Gastroesophageal sphincter (tissue), 4 donors: ENCODE measurements at places on chromosomes 6 and 20. TPM values are rescaled to one million over a fixed set of nuclear protein-coding genes. Genes with fewer than 3 reads are reported as not detected.

MUCL3 gene
- total RNA-seq: not detected

DNA sequence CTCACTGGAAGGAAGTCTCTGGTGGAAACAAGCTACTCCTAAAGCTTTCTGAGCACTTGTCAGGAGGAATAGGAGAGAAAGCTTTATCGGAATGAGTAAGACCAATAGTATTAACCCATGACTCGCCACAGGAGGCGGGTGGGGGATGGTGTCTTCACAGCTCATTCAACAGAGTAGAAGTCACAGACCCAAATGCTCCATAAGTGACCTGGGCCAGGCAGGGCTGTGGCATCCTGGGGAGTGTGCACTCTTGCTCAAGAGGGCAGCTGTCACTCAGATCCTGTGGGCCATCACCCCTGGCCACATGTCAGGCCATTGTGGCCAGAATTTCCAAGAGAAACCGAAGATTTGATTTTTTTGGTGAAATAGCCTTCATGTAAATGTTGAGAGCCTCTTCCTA lies 116.0 kb downstream of the SYCP2 start:
- no peak for ATAC-seq

GRCh38 chr20:51456511-51457509 lies 85.7 kb downstream of the NFATC2 start:
- peak; percentile 97 for ATAC-seq

INSM1 gene
- total RNA-seq: 0.15 TPM

VSX1 gene
- not detected for total RNA-seq

NHSL1 gene
- total RNA-seq: 7.4 TPM

DNA sequence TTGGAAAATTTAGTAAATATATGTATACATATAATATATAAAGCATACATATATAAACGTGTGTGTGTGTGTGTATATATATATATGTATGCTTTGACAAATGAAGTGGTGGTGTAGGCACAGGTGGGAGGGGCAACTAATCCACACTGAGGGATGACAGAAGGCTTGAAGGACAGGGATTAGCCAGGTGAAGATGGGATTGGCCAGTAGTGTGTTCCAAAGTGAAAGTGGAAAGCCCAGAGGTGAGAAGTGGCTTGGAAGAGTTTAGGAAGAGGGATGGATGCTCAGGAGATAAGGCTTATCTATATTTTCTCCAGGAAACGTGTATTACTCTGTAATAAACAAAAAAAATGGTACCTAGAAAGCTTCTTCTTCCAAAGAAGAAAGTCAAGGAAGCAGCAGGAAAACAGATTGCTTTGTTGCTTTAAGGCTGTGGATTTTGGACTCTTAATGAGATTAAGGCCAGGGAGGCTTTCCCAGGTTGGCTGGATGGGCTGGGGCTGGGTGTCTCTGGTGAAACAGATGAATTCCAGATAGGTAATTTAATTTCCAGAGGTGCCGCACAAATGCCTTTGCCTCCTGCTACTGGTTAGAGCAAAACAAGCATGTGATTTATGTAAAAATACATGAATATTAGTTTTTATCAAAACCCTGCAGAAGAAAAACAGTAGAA lies 63.9 kb downstream of the JARID2 start:
- no peak for ATAC-seq

DNA sequence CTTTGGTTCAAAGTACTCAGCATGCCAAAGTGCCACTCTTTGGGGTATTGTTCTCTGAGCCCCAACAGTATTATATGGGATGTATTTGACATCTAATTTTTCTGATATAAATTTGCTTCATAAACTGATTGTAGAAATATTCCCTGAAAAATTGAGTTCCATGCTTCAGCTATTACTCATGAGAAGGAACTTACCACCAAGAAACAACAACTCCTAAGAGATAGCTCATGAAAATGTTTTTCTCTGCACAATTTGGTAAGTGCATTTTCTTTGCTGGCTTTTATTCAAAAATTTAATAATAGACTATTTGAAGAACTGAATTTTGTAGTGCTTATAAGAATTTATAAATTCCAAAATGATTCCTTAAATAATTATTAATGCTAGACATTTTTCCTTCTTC lies 12.8 kb upstream of the TPD52L1 start:
- no peak for ATAC-seq

GRCh38 chr6:34955442-34955841 lies 66.4 kb downstream of the ANKS1A start:
- no peak for ATAC-seq

GRCh38 chr6:136703331-136703865 lies 88.9 kb downstream of the MAP3K5 start:
- no peak for ATAC-seq

GRCh38 chr6:27532820-27533538 lies 60.1 kb upstream of the ZNF184 start:
- no peak for ATAC-seq

CD24 gene
- 4.3 TPM for total RNA-seq

FAM209B gene
- total RNA-seq: not detected

DNA sequence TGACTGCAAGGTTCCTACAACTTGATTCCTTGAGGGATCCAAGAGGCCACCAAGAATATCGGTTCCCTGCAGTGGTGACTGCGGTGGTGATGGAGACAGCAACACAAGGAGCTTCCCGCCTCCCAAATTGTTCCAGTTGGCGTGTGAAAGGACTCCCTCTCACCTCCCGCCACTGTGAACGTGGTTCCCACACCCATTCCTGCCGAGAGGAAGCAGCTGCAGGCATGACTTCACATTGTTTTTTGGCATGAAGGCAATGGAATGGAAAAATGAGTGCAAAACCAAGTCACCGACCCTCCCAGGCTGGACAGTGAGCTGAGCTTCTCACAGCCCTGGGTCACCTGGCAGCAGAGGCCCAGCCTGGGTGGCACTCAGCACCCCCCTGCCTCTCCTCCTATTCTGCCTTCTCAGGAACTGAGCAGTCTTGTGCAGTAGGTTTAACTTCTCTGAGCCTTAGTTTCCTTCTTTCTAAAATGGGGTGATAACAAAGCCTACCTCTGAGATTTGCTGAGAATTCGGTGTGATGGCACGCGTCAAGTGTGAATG lies 75.0 kb downstream of the CNKSR3 start:
- peak; percentile 46 for ATAC-seq

DNA sequence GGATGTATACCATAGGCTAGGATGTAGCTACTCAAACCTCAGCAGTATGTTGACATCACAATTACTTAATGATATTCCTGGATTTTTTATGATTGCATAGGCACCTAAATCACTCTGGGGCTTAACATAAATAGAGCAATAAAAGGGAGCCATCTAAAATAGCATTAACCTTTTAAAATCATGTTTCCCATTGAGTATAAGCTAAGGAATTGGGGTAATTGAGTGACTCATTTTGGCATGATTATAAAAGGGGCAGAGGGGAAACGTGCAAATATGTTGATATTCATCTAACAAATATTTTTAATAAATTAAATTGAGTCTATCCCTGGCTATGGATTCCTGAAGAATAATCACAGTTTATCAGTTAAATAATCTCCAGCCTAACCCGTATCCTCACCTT lies 74.0 kb upstream of the ADGRF1 start:
- ATAC-seq: no peak

SPATS1 gene
- not detected for total RNA-seq

WFDC12 gene
- total RNA-seq: not detected

DNA sequence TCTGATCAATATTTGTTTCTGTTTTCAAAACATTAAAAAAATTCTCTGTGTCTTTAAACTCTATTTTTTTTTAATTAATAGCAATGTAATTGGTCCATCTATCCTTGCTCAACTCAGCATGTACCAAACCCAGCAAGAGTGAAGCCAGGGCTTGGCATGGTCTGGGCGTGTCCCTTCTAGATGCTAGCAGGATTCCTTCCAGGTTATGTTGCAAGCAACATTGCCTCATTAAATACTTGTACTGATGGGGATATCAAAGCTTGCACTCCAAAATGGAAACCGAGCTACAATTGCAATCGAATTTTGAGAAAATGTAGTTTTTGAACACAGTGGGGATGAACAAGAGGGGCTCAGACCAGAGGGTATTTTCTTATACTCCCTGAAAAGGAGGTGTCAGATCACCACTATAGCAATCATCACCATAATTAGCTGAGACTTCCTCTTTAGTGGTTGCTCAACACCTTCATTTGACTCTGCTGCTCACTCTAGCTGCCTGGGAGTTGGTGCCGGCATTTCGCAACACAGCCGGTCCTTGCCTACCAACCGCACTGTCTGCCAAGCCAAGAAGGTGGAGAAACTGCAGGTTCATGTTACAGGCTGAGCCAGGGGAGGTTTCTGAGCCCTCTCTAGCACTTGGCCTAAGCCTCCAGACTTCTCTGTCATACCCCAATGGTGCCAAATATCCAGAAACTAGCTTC lies 67.8 kb upstream of the RALGAPA2 start:
- ATAC-seq: peak; percentile 93

DNA sequence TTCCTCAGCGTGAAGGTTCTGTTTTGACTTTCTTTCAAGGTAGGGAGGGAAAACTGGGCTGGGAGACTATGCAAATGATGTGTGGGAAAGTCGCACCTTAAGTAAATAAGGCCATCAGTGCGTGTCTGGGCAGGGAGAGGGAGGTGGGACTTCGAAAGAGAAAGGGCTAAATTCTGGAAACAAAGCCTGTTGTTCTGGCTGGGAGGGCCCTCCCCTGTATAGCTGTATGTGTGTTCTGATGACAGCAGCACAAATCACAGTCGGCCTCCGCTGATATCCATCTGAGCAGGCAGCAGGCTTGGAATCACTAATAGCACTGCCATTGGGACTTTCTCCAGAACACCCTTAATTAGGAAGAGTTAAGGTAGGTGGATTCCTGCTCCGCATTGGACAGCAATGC lies 19.2 kb downstream of the JAG1 start:
- ATAC-seq: no peak

GRCh38 chr6:108364470-108364869 lies 69.6 kb downstream of the AFG1L start:
- ATAC-seq: no peak

DNA sequence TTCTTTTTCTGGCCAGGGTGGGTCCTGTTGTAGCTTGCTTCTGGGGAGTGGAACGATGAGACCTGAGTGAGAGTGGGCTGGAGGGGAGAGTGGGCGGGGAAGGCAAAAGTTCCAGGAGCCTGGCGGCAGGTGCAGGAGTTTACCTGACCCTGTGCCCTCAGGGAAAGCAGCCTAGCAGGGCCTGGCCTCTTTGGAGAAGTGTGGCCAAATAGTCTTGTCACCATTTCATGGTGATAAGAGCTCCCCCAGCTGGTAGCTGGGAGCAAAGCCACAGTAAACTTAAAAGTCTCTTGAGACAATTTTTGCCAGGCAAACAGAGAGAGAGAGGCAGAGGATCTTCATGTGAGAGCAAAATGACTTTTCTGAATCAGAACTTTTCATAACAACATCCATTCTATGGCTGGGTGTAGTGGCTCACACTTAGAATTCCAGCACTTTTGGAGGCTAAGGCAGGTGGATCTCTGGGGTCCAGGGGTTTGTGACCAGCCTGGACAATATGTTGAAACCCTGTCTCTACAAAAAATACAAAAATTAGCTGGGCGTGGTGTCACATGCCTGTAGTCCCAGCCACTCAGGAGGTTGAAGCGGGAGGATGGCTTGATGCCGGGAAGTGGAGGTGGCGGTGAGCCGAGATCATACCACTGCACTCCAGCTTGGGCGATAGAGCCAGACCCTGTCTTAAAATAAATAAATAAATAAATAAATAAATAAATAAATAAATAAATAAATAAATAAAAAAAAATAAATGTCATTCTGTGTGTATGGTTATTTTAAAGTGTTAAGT lies 161.8 kb upstream of the SCGN start:
- peak; percentile 81 for ATAC-seq

DNA sequence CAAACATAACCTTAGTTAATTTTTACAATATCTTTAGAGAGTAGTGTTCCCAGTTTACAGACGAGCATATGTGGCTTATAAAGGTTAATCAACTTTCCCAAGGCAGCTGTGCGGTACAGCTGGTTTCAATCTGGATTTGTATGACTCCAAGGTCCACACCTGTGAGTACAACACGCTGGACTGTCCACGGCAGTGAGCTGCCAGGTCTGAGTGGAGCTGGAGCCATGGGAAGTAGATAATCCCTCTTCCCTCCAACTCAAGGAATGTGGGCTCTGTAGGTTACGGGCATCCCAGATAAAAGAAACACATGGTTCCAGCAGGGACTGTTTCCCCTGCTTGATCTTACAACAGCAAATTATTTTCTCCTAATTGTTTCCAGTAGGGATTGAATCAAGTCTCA lies 102.2 kb downstream of the SOD2 start:
- no peak for ATAC-seq
